G401 (cell line): ENCODE measurements at places on chromosomes 7 and 10.
A peak's percentile ranks its signal among the peaks of the same experiment; 100 is the strongest.

GRCh38 chr7:53684693-53685092, 649.3 kb downstream of the POM121L12 start:
- no peak for DNase-seq

- peak; percentile 71 for DNase-seq
Measured at GRCh38 chr7:5429857-5430611, 6.4 kb upstream of the TNRC18 start.

DNA sequence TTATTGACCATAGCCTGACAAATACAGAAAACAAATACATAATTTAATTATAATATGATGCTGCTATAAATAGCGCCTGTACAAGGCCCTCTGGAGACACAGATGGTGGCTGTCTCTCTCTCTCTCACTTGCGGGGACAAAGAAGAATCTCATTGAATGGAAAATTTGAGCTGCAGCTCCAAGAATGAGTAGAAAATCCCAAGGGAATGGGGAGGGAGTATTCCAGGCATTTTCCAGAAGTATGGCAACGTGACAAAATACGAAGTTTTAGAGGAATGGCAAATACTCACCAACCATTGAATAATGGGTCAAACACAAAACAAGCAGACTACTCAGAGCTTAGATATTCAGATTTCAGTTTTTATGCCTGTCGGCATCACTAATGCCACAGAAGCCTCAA, 179.9 kb downstream of the NRP1 start:
- DNase-seq, result no peak

DNA sequence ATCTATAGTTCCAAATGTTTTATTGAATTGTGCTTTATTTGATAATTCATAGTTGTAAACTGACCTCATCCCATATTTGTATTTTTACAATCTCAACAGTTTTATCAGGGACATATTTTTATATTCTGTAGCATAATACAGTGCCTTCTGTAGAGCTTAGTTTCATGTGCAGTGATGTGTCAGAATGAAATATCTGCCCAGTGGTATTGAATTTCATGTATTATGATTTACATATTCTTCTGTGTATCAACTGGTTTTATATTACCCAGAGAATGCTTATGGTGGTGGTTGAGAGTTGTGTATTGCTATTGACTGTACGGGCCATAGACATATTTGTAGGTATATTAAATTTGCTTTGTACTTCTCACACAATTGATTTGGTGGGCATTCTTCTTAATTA, 89.9 kb downstream of the KAT6B start:
- DNase-seq, result no peak

DNA sequence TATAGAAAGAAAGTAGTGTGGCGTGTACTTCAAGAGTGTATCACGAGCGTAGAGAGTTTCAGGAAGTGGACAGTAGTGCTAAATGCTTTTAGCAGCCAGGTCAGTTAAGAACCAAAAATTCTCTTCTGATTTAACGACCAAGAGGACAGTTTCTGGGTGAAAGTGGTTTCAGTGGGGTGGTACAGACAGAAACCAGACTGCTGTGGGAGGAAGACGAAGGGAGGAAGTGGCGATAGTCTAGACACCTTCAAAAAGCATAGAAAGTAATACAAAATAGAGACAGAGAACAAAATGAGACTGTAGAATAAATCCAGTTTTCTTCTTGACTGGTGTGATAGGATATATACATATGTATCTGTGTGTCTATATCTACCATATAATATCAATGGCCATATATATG, 93.5 kb downstream of the MBL2 start:
- no peak for DNase-seq

DNA sequence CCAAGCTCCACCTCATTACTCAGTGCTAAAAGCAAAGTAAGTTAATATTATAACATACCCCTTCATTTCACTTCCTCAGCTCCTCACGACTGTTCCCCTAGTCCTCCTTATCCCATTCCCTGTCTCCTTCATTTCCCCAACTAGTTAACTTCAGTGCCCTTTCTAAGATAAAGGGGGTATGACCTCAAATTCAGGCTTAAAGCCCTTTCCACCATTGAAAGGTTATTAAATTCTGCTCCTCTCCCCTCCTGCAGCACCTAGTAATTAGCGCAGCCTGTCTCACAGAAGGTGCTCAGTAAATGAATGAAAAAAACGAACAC, 1.0 kb downstream of the CRPPA start:
- DNase-seq, result no peak

- no peak for DNase-seq
Measured at GRCh38 chr10:87640043-87640442, 19.6 kb upstream of the PAPSS2 start.

- no peak for DNase-seq
Measured at GRCh38 chr7:136230210-136230609, 253.1 kb upstream of the MTPN start.

GRCh38 chr7:55568613-55569268, 3.6 kb downstream of the VOPP1 start:
- DNase-seq, result no peak

- DNase-seq, result no peak
Measured at GRCh38 chr10:54607983-54608382, 193.0 kb downstream of the PCDH15 start.

- DNase-seq, result no peak
Measured at GRCh38 chr10:131033166-131034085, 278.1 kb downstream of the TCERG1L start.

- no peak for DNase-seq
Measured at GRCh38 chr7:141956084-141956483, 9.3 kb upstream of the CLEC5A start.

DNA sequence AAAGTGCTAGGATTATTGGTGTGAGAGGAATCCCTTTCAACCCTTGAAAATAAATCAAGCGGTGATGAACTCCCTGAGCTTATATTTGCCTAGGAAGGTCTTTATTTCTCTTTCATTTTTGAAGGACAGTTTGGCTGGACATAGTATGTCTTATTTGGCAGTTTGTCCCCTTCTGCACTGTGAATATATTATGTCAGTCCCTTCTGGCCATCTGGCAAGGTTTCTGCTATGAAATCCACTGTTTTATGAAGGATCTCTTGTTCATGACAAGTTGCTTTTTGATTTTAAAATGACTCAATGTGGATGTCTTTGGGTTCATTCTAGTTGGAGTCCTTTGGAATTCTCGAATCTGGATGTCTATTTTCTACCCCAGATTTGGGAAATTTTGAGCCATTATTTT, 21.7 kb upstream of the MCM10 start:
- peak; percentile 63 for DNase-seq

GRCh38 chr7:157568770-157569584, 232.2 kb downstream of the DNAJB6 start:
- DNase-seq, result peak; percentile 33

DNA sequence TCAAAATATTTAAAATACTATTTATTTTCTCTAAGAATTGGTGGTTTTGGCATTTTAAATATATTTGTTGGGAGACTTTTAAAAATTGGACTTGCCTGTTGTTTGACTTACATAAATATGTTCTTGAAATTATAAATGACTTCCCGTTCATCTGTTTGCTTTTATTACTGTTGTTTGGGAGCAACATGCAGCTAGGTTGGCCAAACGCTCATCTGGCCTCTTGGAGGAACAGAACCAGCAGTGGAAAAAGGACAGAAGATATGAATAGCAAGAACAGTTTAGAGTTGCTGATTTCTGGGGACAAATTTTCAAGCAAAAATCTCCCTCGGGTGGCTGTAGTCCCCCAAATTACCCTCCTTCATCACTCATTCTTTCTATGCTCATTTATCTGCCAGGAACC, 41.6 kb downstream of the PLXDC2 start:
- no peak for DNase-seq

DNA sequence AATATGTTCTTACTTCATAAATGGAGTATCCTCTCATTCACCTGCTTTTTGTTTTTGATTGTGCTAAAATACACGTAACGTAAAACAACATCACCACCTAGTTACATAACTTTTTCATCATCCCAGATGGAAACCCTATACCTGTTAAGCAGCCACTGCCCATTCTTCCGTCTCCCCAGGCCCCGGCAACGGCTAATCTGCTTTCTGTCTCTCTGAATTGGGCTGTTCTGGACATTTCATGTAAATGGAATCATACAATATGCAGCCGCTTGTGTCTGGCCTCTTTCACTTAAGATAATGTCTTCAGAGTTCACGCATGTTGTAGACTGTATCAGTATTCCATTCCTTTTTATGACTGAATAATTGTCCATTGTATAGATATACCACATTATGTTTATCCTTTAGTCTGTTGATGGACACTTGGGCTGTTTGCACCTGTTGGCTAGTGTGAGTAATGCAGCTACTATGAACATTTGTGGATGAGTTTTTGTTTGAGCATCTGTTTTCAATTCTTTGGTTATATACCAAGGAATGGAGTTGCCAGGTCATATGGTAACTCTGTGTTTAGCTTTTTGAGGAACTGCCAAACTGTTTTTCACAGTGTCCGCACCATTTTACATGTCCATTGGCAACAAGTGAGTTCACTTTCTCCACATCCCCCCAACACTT, 14.1 kb upstream of the SUN1 start:
- no peak for DNase-seq

DNA sequence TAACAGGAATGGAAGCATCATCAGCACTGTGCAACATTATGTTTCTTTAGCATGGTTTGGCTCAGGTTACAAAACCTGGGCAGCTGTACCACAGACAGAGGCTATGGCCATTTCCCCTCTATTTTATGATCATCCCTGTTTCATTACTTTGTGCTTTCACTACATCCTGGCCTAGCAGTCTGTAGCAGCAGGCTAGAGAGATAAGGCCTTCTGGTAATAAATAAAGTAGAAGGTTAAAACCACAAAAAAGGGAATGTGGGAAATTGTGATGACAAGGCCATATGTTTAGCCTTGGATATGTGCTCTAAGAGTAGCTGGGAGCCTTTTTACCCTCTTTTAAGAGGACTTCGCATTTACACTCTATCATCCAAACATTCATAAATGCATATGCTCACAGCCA, 266.2 kb upstream of the PHF14 start:
- DNase-seq, result peak; percentile 63

DNA sequence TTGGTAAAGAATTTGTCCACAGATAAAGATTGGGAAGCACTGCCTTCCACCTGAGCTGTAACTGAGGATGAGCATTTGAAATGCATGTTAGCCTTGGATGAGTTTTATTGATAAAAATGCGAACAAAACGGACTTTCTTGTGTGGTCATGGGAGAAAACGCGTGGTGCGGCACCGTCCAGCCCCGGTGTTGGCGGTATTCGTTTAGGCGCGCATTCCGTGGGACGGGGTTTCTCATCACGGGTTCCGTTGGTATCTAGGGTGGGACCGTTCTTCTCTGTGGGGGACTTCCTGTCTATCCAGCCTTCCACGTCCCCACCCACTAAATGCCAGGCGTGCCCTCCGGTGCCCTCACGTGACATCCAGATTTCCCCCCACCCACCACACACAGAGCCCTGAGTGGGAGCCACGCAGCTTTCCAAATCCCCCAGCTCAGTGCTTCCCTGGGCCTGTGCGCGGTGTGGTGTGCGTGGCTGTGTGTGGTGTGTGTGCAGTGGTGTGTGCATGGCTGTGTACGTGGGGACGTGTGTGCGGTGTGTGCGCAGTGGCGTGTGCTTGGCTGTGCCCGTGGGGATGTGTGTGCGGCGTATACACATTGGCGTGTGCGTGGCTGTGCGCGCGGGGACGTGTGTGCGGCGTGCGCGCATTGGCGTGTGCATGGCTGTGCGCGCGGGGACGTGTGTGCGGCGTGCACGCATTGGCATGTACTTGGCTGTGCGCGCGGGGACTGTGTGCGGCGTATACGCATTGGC, 18.1 kb downstream of the IQCE start:
- no peak for DNase-seq

- no peak for DNase-seq
Measured at GRCh38 chr10:94180576-94180975, 182.2 kb downstream of the NOC3L start.

DNA sequence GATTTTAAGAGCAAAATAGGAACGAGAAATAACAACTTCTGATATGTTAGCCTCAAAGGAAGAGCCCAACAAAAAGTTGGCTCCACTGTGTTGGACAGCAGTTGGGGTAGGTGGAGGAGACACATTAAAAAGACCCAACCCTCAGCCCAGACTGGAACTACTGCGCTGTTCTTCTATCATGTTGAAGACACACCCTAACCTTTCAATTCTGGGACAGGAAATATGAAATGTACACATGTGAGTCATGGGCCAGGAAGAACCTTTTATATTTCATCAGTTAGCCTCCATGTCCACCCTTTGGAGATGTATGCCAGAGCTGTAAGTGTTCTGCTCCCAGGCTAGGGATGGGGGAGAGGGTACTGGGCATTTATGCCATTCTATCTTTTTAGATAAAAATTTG, 22.1 kb downstream of the CLDN12 start:
- DNase-seq, result no peak

GRCh38 chr7:112708236-112708635, 82.0 kb downstream of the TMEM168 start:
- no peak for DNase-seq

DNA sequence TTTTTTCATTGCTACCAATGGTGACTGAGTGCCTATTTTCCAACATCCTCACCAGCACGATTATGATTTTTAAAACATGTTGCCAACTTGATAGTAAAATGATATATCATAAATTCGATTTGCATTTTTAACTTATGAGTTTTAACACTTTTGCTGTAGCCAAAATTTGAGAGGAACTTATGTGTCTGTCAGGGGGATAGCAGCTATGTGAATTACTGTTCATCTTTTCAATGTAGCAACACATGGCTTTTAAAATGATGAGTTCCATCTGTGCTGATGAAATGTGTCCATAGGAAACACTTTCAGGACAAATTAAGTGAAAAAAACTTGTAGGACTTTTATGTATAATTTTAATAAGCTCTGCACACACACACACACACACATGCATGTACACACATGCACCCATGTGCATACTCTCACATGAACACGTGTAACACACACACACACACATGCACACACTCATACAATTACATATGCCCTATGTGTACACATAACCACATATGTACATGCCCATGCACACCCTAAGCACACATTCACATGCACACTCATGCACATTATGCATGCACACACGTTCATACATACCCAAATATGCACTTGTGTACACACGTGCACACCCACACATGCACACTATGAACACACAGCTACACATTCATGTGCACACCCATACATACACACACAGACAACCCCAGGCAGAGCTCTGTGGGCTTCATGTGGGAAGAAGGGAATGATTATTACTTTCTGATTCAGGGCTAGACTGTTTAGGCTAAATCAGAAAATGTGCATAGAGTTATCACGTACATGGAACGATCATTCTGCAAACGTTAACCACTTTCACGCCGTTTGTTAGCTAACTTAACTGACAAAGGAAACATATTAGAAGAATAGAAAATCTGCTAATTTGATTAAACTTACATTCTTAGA, 68.9 kb downstream of the C10orf143 start:
- DNase-seq, result no peak

GRCh38 chr10:5033061-5033778, 29.6 kb upstream of the AKR1C2 start:
- DNase-seq, result no peak

DNA sequence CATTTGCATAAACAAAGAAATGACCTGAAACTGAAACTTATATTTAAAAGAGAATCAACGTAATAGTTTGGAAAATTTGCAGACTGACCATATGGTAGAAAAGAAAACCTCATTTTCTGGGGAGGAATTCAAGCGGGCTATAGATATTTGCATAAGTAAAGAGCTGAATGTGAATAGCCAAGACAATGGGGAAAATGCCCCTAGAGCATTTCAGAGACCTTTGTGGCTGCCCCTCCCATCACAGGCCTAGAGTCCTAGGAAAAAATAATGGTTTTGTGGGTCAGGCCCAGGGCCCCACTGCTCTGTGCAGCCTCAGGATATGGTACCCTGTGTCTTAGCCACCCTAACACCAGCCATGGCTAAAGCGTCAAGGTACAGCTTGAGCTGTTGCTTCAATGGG, 480.6 kb upstream of the MBL2 start:
- DNase-seq, result no peak

GRCh38 chr10:132646443-132647097, 109.0 kb downstream of the INPP5A start:
- DNase-seq, result no peak
